ENCODE measurements at places on chromosomes 3 and 15. TPM values are rescaled to one million over a fixed set of nuclear protein-coding genes. Genes with fewer than 3 reads are reported as not detected.

The CCDC66 gene
- polyA plus RNA-seq, result 31.4 TPM

The SPSB4 gene
- polyA plus RNA-seq, result 23.2 TPM

The MAGEL2 gene
- 18.3 TPM for polyA plus RNA-seq

The CD86 gene
- polyA plus RNA-seq, result 4.8 TPM

DNA sequence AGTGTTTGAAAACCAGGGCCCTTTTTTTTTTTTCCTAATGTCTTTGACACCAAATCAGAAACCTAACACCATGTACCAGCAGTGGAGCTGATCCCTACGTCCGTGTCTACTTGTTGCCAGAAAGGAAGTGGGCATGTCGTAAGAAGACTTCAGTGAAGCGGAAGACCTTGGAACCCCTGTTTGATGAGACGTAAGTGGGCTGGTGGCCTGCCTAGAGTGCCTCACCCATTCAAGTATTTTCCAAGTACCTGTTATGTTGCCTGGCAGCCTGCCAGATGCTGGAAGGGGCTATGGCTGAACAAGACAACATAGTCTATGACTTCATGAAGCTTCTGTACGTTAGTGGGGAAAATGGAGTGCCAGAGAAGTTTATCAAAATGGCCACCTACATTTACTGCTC, 39.7 kb downstream of the ESYT3 start:
- DNase-seq, result no peak

DNA sequence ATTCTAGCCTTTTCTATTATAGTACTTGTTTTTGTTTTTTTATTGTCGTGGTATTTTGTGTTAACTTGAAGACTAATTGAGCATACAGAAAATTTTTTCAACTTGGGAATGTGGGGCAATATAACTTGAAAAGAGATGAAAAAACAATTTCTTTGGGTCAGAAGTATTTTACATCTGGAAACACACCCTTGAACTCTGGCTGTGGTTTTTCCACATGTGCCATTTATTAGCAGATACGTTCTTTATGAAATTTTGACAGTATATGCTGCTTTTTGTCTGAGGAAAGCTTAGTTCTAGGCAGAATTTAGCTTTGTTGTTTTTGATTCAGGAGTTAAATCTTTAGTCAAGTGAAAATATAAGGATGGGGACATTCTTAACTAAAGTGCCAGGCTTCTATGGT, 44.7 kb downstream of the TCF12 start:
- no peak for DNase-seq

GRCh38 chr3:70360979-70361760, 48.7 kb upstream of the MDFIC2 start:
- no peak for DNase-seq

GRCh38 chr3:129440618-129441190, 680 bp downstream of the IFT122 start:
- DNase-seq, result no peak

GRCh38 chr3:171039674-171040073, 13.2 kb upstream of the SLC2A2 start:
- no peak for DNase-seq

Data from muscle of arm (tissue), 14 donors.